CD4-positive, alpha-beta T cell treated with Interferon alpha-2 for 1 hour (primary cell): ENCODE measurements at places on chromosomes 4 and X.

DNA sequence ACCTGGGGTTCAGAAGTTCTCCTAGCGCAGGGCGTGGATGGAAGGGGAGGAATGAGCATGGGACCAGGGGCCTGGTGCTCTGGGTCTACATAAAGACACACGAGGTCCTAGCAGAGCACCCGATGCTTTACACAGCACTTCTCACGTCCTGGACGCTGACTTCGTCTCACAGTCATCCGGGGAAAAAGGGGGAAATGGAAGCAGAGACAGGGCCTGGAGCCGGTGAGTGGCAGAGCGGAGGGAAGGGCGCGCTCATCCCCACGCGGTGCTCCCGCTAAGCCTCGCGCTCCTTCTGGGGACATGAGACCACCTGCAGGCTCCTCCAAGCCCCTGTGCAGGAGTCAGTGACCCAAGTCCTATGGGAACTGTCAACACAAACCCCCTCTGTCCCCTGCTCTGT is 157.7 kb downstream of the AFAP1 start:
- DNase-seq: no peak

GRCh38 chrX:75638332-75638731 is 115.5 kb upstream of the ZDHHC15 start:
- no peak for DNase-seq

- DNase-seq: no peak
Measured at GRCh38 chr4:139643042-139643895, 22.4 kb upstream of the MGST2 start.

DNA sequence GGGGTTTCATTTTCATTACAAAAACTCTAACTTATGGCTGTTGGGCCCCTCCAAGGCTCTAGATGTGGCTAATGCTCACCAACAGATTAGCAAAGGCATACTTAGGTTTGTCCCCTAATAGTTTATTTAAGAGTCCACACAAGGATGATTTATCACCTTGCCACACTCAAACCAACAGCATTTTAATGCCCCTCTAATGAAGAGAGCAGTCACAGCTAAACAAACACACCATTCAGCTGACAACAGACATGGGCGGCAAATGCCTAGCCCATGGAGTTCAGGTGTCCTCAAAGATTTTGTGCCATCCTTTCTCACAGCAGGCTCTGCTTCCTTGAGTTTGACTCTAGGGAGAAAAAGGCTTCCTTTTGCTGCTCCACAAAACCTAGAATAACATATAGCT is 61.8 kb upstream of the CITED1 start:
- DNase-seq: no peak

GRCh38 chr4:187780070-187780469 is 215.5 kb upstream of the ZFP42 start:
- DNase-seq: no peak

- no peak for DNase-seq
Measured at GRCh38 chr4:138050601-138051000, 191.5 kb downstream of the SLC7A11 start.

DNA sequence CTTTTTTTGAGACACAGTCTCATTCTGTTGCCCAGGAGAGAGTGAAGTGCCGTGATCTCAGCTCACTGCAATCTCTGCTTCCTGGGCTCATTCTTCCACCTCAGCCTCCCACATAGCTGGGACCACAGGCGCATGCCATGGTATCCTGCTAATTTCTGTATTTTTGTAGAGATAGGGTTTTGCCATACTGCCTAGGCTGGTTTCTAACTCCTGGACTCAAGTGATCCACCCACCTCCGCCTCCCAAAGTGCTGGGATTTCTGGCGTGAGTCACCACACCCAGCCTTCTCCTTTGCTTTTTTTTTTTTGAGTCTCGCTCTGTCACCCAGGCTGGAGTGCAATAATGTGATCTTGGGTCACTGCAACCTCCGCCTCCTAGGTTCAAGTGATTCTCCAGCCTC is 94.1 kb downstream of the PDS5A start:
- DNase-seq: no peak

DNA sequence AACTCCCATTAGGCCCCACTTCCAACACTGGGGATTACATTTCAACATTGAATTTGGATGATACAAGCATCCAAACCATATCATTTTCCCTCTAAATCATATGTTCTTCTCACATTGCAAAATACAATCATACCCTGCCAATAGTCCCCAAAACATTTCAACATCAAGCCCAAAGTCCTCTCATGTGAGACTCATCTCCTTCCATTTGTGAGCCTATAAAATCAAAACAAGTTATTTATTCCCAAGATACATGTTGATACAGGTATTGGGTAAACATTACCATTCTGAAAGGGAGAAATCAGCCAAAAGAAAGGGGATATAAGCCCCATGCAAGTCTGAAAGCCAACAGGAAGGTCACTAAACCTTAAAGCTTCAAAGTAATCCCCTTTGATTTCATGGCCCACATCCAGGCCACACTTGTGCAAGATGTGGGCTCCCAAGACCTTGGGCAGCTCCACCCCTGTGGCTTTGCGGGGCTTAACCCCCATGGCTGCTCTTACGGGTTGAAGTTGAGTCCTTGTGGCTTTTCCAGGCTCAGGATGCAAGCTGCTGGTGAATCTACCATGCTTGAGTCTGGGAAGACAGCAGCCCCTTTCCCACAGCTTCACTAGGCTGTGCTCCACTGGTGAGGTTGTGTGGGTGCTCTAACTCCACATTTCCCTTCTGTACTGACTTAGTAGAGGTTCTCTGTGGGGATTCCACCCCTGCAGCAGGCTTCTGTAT is 40.6 kb upstream of the SERTM2 start:
- no peak for DNase-seq

- no peak for DNase-seq
Measured at GRCh38 chr4:52572936-52573485, 86.1 kb downstream of the USP46 start.

GRCh38 chrX:147894366-147894963 is 17.3 kb upstream of the FMR1 start:
- no peak for DNase-seq

- DNase-seq: no peak
Measured at GRCh38 chrX:149152941-149153340, 352.2 kb downstream of the IDS start.

DNA sequence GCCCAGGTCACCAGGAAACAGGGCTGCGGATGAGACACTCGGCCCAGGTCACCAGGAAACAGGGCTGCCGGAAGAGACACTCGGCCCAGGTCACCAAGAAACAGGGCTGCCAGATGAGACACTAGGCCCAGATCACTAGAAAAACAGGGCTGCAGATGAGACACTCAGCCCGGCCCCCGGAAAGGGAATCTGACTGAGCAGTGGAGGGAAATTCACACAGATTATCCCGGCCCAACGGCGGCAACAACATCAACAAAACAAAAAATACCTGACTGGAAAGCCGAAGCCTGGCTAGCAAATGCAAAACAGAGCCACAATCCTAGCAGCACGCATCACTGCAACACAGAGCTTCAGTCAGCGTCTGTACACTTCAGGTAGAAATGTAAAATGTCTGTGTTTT is 20.7 kb downstream of the AFAP1 start:
- DNase-seq: no peak

DNA sequence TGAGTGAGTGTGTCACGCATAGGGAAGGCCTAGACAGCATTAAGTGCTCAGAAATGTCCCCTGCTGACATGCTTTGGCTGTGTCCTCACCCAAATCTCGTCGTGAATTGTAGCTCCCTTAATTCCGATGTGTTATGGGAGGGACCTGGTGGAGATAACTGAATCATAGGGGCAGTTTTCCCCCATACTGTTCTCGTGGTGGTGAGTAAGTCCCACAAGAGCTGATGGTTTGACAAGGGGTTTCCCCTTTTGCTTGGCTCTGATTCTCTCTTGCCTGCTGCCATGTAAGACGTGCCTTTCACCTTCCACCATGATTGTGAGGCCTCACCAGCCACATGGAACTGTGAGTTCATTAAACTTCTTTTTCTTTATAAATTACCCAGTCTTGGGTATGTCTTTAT is 78.0 kb downstream of the NSUN7 start:
- no peak for DNase-seq

GRCh38 chrX:13109817-13110216 is 65.4 kb upstream of the FAM9C start:
- DNase-seq: no peak

DNA sequence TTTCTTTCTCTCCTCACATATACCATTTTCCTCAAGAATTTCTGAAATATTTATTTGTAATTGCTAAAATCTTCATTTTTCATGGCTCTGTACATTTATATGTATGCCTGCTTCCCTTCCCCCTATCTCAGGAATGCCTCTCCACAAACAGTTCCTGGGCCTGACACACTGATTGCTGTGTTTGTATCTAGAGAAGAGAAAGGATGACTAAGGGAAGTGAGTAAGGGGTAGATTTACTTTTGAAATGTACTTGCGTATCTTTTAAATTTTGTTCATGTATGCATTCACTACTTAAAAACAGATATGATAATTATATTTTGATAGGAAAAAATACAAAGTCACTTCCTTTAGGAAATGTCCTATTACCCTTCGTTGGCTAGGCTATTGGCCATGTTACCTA is 790.8 kb downstream of the PCDH18 start:
- no peak for DNase-seq

DNA sequence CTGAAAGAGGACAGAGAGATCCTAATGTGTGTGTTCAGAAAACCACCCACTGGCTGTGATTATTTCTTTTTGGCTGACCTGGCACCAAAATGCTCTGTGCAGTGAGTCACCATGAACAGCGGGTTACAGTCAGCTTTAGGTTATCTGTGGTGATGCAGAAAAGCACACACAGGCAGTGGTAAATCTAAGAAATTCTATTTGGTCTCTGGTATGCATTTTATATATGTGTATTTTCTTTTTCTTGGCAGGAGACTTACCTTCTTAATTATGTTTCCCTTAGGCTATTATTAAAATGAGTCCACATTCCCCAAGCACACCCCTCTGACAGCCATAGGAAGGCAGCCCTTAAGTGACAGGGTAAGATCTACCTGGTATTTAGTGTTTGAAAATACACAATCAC is 79.1 kb upstream of the TFDP3 start:
- no peak for DNase-seq

GRCh38 chr4:18611026-18611425 is 589.5 kb upstream of the LCORL start:
- no peak for DNase-seq
